ENCODE measurements at places on chromosomes 3 and 15.

GRCh38 chr3:163521261-163521660 lies 1557.0 kb downstream of the SI start:
- DNase-seq = no peak

- no peak for DNase-seq
These were observed 248.0 kb upstream of the LYSMD4 start for GRCh38 chr15:99981191-99981647.

- no peak for DNase-seq
These were observed 84.8 kb upstream of the FOXB1 start for GRCh38 chr15:59918994-59919951.

GRCh38 chr3:103992469-103992868 lies 1374.2 kb upstream of the ALCAM start:
- DNase-seq = no peak

- peak; percentile 54 for DNase-seq
These were observed 5.6 kb upstream of the APPL1 start for GRCh38 chr3:57221883-57222282.

DNA sequence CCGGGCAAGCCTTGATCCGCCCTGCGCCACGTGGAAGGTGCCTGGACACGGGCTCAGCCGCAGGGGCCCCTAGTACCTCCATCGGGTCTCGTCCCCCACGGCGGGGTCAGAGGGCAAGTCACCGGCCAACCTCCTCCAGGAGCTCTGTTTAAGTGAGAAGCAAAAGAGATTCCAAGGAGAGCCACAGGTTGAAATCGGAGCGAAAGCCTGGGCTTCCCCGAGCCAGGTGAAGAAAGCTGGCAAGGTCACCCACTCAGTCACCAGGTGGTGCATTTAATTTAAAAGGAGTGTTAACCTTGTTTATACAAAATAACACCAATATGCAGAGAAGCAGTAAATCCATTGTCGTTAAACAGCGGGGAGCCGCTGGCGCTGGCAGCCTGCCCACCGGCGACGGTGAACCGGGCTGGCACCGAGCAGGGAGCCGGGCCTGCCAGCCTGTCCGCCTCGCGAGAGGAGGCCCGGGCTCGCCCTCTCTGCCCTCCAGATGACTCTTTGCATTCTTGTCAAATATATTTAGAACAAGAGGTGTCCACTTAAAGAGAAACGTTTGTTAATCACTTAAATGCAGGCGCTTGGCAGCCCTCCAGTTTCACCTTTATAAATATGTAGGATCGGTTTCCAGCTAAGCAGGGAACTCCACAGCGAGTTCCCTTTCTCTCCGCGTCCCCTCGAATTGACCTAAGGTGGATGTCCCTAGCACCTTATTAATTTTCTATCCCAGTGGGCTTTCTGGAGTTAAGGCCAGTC lies 277.3 kb upstream of the NR2F2 start:
- DNase-seq = peak; percentile 43

DNA sequence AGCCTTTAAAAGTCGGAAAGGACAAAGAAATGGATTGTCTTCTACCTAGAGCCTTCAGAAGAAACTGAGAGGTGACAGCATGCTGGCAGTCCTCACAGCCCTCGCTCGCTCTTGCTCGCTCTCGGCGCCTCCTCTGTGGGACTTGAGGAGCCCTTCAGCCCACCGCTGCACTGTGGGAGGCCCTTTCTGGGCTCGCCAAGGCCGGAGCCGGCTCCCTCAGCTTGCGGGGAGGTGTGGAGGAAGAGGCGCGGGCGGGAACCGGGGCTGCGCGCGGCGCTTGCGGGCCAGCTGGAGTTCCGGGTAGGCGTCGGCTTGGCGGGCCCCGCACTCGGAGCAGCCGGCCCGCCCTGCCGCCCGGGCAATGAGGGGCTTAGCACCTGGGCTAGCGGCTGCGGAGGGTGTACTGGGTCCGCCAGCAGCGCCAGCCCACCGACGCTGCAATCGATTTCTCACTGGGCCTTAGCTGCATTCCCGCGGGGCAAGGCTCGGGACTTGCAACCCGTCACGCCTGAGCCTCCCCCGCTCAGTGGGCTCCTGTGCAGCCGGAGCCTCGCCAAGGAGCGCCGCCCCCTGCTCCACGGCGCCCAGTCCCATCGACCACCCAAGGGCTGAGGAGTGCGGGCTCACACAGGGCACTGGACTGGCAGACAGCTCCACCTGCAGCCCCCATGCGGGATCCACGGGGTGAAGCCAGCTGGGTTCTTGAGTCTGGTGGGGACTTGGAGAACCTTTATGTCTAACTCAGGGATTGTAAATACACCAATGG lies 953.8 kb upstream of the GBE1 start:
- DNase-seq = no peak

GRCh38 chr3:31810991-31811433 lies 170.1 kb downstream of the OSBPL10 start:
- DNase-seq = no peak

GRCh38 chr3:45753095-45753494 lies 43.2 kb downstream of the SLC6A20 start:
- no peak for DNase-seq

- no peak for DNase-seq
These were observed 14.7 kb downstream of the FAM107A start for GRCh38 chr3:58562498-58562897.

- DNase-seq = no peak
These were observed 253.0 kb upstream of the NSMCE3 start for GRCh38 chr15:29522373-29523276.

GRCh38 chr3:24683090-24683489 lies 188.4 kb upstream of the THRB start:
- DNase-seq = peak; percentile 41

GRCh38 chr3:169289273-169289672 lies 374.2 kb downstream of the MECOM start:
- DNase-seq = no peak

Measured in mesenchymal stem cell (in vitro differentiated cells and primary cell).